ENCODE measurements at places on chromosomes 11 and 22.

DNA sequence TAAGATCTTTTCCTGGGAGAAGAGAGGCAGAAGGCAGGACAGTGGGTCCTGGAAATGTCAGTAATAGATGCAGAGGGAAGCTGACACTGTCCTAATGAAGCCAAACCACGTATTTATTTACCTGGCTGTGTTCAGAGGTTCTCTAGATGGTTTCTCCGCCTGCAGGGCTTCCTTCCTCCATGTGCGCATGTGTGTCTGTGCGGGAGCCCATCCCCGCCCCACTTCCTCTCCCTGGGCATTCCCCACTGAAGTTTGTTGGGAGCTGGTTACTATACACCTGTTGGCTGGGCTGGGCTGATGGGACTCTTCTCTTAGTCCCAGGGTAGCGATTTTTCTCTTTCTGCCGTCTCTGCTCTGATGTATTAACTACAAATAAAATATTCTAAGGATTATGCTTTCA is 204.9 kb upstream of the TBCEL start:
- no peak for DNase-seq

DNA sequence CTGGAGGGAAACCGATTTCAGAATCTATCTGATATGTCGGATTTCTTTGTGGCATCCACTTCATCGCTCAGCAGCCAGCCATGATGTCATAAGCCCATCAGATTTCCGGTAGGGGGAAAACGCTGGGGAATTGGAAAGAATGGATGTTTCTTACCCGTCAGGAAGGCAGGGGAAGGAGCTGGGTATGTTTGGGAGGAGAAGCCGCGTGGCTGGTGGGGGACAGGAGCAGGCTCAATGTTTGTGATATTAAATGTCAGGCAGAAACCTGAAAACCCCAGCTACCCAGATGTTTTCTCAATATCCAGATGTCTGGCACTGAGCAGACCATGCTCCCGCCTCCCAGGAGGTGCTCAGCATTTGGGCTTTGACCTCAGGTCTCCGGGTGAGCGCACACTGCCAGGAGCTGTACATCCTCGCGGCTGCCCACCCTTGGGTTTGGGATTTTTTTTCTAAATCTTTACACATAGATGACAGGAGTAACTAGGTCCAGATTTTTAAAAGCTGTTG is 67.5 kb downstream of the NFAM1 start:
- no peak for DNase-seq

DNA sequence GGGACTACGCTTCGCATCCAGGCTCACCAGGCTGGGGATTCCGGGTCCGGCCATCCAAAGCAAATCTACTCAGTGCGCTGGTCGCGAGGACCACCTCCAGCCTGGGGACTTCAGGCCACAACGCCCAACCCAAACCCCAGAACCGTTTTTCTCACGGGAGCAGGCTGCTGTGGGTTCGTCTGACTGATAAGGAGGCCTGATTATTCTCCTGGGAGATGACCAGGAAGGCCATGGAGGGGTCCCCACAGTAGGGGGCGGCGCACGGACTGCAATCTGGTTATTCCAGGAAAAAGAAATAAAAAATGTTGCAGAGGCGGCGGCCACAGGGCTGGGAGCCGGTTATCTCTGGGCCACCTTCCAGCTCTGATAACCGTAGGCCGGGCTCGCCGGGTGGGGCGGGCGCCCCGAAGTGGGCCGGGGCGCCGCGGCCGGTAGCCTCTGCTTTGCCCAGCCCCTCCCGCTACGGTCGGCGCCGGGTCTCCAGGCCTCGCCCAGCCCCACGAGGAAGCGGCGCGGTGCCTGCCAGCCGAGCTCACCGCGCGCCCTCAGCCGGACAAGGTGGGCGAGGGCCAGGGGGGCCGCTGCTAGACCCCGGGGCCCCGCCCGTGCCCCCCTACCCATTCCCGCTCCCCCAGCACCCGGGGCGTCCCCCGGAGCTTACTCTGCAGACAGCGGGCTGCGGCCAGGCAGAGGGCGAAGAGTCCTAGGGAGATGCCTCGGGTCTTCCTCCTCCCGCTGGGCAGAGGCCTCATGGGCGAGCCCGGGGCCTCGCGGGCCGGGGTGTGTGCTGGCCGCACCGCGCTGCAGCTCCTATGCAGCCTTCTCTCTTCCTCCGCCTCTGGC is 446 bp downstream of the VSTM5 start:
- DNase-seq: no peak

- no peak for DNase-seq
Measured at GRCh38 chr11:107623183-107623582, 32.2 kb downstream of the ELMOD1 start.

DNA sequence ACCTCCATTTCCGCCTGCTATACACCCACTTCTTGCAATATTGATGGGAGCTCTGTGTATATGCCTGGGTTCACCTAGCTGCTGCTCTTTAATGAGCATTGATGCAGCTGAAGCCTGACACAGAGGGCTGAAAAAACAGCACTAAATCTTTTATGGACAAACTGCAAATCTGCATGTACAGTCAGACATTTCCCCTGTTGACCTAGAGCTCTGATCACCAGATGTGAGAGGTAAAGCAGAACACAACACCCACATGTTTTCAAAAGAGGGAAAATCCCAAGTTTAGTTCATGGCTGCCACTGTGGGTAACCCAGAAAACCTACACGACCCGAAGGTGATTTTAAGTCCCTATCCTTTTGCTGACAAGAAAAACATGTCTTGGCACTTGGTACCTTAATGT is 303.0 kb upstream of the PITPNB start:
- no peak for DNase-seq

GRCh38 chr22:19016081-19016766 is 80.1 kb upstream of the PRODH start:
- no peak for DNase-seq

GRCh38 chr22:40512426-40513136 is 123.9 kb downstream of the MRTFA start:
- no peak for DNase-seq

DNA sequence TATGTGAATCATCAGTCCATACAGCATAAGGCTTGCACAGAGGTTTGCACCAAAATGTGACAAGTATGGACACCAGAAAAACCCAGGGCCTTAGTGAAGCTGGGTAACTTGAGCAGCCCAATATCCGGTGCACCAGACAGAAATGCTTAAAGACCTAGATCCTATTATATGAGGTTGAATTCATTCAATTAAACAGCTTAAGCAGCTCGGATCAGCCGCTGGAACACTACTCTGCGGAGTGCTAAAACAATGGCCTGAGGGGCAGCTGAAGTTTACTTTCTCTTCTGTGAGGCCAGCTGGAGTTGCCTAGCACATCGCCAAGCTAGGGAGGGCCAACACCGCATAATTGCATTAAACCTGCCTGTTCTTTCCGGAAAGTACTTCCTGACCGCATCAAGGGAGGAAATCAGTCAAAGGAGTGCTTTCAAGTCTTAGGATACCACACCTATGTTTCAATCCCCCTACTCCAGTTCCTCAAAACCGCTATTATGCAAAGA is 17.0 kb upstream of the FAM181B start:
- DNase-seq: no peak

DNA sequence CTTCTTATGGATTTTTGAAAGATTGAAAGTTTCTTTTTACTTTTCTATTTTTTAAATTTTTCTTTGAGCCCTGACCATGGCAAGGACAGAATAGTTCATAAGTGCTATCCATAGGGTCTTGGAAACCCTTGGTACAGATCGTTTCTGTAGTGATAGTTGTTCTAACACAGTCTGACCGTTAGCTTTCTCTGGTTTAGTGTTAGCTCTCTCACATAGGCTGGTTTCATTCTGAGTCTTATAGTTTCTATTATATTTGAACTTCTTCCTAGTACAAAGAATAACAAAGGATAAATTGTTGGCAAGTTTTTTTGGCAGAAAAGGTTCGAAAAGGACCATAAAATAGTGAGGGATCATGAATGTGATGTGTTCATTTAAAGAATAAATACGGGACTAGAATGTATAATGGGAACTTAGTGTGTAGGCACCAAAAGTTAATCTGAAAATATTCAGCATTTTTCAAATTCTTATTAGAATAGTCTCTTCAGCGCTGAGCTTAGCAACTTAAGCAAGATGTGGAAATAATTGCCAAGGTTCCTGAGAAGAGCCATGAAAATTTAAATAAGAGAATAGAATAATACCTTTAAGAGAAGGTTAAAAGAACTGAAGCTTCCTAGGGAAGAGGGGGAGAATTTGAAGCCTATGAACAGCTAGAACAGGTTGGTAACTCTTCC is 24.1 kb downstream of the FDX1 start:
- DNase-seq: no peak

GRCh38 chr22:50443801-50444625 is 30.8 kb downstream of the SBF1 start:
- no peak for DNase-seq

DNA sequence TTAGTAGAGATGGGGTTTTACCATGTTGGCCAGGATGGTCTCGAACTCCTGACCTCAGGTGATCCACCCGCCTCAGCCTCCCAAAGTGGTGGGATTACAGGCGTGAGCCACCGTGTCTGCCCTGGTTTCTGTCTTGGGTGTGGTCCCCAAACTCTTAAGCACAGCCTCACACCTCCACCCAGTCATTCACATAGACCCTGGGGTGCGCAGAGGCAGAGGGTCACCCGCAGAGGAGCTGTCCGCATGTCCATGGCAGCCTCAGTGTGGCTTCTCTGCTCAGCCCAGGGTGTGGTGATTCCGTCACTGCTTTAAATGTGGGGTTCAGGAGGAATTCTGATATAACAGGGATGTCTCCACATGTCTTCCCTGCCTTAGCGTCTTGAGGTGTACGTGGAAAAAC is 48.5 kb upstream of the PRODH start:
- no peak for DNase-seq

DNA sequence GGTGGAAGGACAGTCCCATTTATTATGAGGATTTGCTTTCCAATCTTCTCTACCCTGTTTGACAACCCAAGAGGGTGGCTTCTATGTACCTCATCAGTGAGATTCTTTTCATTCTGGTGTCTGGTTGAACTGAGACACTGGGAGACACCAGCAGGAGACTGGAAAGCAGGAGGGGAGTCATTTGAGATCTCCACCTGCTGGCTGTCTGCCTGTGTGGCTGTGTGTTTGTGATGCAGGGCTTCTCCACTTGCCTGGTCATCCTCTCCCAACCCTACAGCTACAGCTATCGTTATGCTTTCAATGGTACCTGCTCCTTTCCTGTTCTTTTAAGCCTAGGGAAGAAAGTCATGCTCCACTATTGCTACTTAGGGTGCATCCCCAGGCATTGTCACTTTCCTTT is 48.6 kb downstream of the MRGPRX1 start:
- DNase-seq: no peak
